ENCODE measurements at places on chromosomes 4 and X.

DNA sequence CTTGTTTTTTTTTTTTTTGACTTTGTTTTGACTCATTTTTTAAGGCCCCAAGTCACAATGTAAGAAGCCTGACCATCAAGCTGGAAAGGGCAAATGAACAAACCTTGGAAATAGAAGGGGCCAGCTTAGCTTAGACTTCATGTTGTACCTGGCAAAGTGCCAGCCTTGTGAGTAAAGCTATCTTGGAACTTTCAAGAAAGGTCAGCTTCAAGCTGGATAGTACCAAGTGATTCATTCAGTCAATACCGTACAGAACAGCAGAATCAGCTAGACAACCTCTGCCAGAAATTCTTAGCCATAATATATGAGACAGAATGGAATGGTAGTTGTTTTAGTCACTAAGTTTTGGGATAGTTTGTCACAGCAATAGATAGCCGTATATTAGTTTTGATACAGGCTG lies 1492.2 kb upstream of the TENM3 start:
- DNase-seq: peak; percentile 28

GRCh38 chr4:173735049-173735448 lies 205.0 kb upstream of the HAND2 start:
- DNase-seq: no peak

- no peak for DNase-seq
These were observed 226.4 kb upstream of the CASK start for GRCh38 chrX:42149765-42150164.

DNA sequence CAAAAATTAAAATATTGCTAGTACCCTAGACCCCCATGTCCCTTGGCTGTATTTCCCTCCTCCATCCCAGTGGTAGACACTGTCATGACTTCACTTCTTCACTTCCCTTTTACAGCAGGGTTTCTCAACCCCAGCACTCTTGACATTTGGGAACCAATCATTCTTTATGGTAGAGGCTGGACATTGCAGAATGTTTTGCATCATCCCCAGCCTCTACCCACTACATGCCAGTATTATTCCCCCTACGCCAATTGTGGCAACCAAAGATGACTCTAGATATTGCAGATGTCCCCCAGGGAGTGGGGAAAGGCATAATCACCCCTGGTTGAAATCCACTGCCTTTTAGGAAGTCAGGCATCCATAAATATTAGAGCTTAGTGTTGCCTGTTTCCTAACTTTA lies 138.6 kb downstream of the AMELX start:
- DNase-seq: no peak

DNA sequence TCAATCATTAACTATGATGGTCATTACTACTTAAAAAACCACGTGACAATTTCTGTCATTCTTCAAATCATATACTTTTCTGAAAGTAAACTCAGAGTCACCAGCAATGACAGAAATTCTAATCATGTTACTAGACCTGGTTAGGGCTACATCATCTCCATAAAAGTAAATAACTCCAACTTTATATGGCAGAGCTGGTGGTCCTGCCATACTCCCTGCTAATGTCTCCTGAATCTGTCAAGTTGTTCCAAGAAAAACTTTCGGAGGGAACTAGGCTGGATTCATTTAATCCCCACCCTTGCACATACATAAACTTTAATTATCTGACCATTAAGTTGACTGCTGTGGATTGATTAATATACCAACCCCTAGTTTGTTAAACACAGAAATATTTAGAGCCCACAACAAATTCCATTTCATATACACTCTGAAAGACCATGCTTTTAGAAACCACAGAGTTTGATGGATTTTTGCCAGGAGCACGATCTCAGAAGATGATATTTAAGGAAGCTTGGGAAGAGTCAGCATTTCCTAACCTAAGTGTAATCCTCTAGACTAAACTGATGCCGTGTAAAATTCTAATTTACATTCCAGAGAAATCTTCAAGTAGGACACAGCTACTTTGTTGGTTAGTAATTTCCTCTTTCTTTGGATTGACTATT lies 577.0 kb downstream of the FAT4 start:
- peak; percentile 35 for DNase-seq

GRCh38 chr4:127642169-127642568 lies 9.4 kb downstream of the INTU start:
- DNase-seq: peak; percentile 15

- peak; percentile 43 for DNase-seq
These were observed 36.4 kb downstream of the SLIT2 start for GRCh38 chr4:20288047-20288650.

DNA sequence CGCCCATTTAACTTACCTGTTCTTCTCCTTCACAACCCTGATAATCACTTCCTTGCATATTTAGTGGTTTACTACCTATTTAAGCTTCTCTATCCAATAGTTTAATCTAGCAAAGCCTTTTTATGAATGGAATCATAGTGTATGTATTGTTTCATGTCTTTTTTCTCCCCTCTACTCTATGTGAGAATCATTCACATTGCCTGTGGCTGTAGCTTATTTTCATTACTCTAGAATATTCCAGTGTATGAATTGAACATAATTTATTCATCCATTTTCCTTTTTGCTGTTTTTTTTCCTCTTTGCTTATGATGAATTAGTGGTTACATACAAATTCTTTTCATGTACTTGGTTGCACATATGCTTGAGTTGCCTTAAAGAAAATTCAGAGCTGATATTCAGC lies 490 bp upstream of the ADH4 start:
- no peak for DNase-seq

DNA sequence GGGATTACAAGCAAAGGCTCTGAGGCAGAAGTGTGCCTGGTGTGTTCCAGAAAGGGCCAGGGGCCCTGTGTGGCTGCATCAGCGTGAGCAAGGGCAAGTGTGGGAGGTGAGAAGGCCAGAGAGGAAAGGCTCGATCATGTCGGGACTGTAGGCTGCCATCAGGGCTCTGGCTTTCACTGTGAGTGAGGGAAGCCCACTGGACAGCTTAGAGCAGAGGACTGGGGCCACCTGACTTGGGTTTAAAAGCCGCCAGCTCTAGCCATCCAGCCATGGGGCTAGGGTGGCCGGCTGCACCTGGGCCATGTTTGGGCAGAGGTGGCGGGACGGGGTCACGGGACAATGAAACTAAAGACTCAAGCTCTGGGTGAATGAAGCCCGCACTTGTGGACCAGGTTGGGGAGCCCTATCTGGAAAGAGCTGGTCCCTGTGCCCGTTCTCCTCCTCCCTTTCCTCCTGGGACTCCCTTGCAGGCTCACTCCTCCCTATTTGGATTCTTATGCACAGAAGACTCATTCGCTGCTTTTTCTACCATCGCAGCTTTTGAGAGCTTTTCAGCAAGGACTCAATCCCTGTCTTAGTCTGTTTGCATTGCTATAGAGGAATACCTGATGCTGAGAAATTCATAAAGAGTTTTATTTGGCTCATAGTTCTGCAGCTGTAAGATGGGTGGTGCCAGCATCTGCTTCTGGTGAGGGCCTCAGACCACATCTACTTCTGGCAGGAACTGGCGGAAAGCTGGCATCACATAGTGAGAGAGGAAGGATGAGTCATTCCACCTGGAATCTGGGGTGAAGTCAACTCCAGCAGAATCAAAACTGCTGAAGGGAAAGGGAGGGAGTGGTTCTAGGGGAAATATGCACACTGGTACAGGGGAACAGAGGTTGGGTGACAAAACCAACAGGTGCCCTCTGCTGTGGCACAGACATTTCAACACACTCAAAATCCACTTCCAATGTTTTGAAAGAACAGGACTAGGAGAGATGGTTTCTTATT lies 15.3 kb downstream of the CTAG1B start:
- peak; percentile 3 for DNase-seq

GRCh38 chr4:123017636-123018395 lies 95.4 kb upstream of the NUDT6 start:
- DNase-seq: peak; percentile 60

DNA sequence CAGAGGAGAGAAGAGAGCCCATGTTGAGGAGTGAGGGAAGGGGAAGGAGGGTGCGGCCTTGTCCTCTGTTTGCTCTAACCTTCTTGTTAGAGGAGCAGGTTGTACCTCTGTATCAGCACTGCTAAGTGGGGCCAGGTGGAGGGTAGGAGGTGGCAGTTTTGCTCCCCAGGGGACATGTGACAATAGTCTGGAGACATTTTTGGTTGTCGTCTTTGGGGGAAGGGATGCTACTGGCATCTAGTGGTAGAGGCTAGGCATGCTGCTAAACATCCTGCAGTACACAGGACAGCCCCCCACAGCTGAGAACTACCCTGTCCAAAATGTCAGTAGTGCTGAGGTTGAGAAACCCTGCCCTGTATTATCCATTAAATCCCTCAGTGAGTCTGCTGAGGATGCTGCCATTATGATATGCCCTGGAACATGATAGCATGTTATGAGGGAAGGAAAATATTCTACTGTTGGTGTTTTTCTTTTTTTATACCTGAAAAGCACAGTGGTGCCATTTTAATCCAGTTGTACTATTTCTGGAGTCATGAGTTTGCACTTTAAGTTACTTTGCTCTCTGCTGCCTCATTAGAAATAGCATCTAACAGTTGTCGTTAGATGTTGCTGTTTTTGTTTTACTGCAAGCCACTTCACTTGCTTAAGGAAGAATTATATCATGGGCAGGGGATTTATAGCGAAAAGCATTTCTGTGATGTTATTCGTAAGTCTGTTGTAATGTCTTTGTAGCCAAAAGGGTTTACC lies 90.6 kb downstream of the LRP2BP start:
- no peak for DNase-seq

DNA sequence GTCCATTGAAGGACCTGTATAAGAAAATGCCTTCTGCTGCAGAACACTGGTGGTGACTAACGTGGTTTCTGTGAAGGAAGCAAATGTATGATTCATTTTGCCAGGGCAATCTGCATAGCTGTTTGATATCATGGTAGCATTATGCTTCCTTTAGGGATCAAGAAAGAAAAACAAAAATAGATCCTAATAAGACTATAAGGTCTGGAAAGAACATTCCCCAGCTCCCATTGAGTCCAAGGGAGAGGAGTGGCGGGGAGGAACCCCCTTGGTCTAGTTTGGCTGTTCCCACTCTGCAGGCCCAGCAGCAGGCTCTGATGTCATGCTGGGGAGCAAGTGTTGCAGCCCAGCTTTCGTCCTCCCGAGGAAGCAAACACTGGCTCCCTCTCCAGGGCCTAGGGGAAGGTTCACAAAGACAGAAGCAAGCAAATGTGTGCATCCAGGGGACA lies 154.5 kb upstream of the GALNT7 start:
- peak; percentile 85 for DNase-seq

- no peak for DNase-seq
These were observed 907 bp upstream of the ATP10D start for GRCh38 chr4:47484168-47484567.

GRCh38 chrX:110310000-110310790 lies 7.7 kb downstream of the AMMECR1 start:
- DNase-seq: no peak

GRCh38 chr4:157014621-157015591 lies 43.3 kb upstream of the PDGFC start:
- peak; percentile 94 for DNase-seq

DNA sequence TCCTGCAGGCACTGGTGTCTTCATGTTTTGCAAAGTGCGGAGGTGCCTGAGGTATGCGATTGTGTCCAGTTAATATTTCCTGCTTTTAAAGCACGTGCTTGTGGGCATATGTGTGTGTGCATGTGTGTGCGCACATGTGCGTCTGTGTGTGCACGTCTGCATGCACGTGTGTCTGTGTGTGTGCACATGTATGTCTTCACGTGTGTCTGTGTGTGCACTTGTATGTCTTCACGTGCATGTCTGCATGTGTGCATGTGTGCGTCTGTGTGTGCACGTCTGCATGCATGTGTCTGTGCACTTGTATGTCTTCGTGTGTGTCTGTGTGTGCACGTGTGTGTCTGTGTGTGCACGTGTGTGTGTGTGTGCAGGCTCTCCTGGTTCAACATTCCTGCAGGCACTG lies 49.5 kb downstream of the SHOX start:
- DNase-seq: no peak

- no peak for DNase-seq
These were observed 146.7 kb downstream of the PJA1 start for GRCh38 chrX:69018416-69019072.

DNA sequence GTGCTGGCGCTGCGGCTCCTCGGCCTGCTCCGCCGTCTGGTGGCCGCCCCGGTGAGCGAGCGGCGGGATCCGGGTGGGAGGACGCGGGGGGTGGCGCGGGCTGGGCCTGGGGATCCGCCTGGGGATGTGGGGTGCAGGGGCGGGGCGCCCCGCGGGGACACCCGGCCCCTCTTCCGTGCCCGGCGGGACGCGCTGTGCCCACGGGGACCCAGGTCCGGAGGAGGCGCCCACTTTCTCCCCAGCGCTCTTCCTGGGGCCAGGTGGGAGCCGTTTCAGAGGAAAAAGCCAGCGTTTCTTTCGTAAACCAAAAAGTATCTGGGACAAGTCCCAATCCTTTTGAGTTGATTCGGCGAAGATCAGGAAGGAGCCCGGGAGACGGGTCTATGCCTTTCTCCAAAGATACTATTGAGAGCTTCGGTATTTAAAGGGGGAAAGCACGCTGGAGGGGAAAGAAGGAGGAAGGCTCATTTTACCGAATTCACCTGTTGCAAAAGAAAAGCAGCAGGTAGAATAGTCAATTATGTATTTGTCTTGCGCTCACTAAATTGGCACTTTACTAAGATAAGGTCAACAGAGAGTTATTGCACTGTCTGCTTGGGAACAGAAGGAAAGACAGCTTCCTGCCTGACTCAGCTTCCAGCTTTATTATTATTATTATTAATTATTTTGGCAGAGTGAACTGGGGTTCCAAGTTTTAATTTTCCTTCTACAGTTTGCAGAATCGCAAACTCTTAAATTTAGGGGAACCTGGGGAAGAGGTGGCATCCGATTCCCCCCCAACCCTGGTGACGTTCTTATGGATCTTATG lies 81.5 kb upstream of the CD99 start:
- DNase-seq: no peak

- no peak for DNase-seq
These were observed at the start of gene ADAMTS3 for GRCh38 chr4:72568959-72569718. ADAMTS3 (minus strand) TSS chr4:72569221; CDS start chr4:72568762, 459 bp downstream.

- no peak for DNase-seq
These were observed 352.3 kb upstream of the TENM3 start for GRCh38 chr4:181890911-181891310.

- no peak for DNase-seq
These were observed 80.9 kb downstream of the CLDN34 start for GRCh38 chrX:10048076-10048475.

DNA sequence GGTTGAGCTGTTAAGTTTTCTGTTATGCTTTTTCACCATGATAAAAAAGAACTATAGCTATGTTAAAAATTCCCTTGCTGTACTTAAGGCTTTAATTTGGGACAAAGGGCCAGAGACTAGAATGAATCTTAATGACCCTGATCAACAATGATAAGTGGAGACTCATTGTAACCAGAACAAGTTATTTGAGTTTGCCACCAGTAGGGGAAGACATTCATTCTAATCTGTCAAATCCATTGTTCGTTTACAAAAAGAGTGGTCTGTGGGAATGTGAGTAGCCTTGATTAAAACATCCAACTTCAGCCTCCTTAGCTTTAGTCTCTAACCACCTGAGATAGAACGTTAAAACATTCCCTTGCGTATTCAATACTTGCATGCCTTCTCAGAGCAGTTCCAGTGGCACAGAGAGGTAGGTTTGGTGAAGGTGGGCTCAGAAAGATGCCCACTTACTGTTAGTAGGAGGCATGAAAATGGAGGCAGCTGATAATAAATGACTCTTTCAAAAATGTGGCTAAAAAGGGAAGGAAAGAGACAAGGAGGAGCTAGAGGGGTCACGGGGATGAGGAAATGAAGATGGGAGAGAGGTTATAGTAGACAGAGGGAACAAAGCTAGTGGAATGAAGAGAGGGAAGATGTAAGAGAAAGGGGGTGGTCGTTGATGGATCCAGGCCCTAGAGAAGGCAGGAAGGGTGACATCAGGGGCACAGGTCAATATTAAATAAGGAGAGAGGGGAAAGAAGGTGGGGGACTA lies 66.2 kb downstream of the EGF start:
- no peak for DNase-seq

- DNase-seq: no peak
These were observed 115.0 kb downstream of the SMIM20 start for GRCh38 chr4:26028793-26029567.
